Hepatocyte (in vitro differentiated cells): ENCODE measurements at places on chromosomes 16 and 17. TPM values are rescaled to one million over a fixed set of nuclear protein-coding genes. Genes with fewer than 3 reads are reported as not detected.

DNA sequence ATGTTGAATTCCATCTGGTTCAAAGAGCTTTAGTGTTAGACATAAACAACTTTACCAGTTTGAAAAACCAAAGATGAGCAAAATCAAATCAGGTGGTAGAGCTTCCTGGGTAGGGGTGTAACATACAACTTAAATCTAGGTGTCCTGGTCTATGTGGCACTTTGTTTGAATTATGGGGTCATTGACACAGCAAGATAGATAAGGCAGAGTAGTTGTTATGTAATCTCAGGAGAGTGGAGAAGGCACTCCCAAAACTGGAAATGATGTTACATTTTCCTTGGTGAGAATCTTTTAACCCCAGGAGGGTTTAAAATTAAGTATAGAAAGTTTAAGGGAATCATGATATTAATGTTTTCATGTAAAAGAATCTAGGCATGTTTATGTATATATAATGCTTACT is 31.9 kb downstream of the CCDC42 start:
- no peak for DNase-seq

GRCh38 chr16:27482397-27483087 is 67.2 kb downstream of the GTF3C1 start:
- DNase-seq = no peak

DNA sequence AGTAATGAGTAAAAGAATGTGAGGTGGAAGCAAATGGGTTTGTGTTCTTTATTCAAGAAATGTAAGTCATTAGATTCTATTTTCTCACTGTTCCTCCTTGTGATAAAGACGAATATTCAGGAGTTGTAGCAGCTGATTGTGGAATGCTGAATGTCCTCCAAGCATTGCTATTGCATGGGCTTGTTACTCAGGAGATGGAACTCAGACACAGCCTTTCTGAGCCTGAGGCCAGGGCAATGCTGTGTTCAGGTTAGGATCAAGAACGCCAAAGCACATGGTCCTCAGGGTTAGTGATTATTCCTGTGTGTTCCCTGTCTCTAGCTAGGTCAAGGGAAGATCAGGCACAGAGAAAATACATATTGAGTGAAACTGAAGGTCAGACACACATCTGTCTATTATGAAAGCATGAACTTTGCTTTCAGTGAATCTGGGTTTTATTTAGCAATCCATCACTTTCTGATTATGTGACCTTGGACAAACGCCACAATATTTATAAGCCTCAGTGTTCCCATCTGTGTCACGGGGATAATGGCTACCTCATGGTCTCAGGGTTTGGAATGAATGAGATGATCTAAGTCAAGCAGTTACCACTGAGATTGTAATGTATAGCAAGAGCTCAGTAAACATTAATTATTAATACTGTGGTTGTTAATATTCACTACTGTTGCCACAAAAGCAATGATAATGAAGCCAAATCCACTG is 426.8 kb upstream of the DYNLRB2 start:
- no peak for DNase-seq

GRCh38 chr16:75342308-75342811 is 90.9 kb upstream of the BCAR1 start:
- peak; percentile 50 for DNase-seq

Gene TUBB3
- 50.0 and 87.2 TPM in 2 replicates for total RNA-seq

GRCh38 chr17:14784997-14785696 is 480.0 kb downstream of the PMP22 start:
- peak; percentile 39 for DNase-seq

Gene SCRN2
- total RNA-seq = 20.4 and 35.3 TPM in 2 replicates

DNA sequence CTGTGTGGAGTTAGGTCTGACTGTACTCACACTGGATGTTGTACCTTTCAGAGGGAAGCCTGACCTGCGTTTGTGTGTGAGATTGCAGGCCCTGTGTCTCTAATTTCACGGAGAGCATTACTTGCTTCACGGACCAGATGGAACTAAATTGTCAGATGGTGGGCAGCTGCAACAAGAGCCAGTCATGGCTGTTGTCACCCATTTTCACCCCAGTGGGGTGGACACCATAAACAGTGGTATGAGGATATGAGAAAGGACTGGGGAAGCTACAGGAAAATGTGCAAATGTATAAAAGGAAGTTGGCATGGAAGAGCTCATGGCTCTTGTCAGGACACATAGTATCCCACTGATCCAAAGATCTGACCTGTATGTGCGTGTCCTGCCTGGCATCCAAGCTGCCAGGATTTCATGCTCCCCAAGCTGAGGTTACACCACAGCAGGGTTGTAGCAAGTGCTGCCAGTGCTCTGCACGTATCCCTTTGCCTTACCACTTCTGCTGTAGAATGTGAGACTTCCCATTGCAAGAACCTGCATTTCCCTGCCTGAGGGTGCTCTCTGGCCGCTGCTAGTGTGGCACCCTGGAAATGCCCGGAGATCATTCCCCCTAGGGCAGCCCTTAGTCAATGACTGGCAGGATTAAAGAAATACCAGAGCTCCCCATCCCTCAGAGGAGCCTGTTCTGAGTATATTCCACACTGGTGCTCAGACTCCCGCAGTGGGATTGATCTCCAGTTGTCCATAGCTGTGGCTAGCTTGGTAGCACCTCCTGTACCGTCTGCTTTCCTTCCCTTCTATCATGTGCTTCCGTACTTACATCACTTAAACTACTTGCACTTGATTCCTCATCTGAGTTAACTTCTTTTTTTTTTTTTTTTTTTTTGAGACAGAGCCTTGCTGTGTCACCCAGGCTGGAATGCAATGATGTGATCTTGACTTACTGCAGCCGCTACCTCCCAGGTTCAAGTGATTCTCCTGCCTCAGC is 70.4 kb upstream of the TANC2 start:
- DNase-seq = no peak

Gene MYL4
- 4.3 and 10.2 TPM in 2 replicates for total RNA-seq

Gene MRM3
- 14.6 and 17.0 TPM in 2 replicates for total RNA-seq

Gene RNF227
- total RNA-seq = 2.9 and 3.5 TPM in 2 replicates

GRCh38 chr16:49856672-49857330 is 889 bp upstream of the ZNF423 start:
- peak; percentile 93 for DNase-seq

- peak; percentile 81 for DNase-seq
Measured at GRCh38 chr17:19728084-19728495, 11.7 kb upstream of the SLC47A2 start.

Gene BAIAP3
- total RNA-seq = 1.8 and 3.0 TPM in 2 replicates

Gene RGS11
- total RNA-seq = 0.04 and 0.57 TPM in 2 replicates

DNA sequence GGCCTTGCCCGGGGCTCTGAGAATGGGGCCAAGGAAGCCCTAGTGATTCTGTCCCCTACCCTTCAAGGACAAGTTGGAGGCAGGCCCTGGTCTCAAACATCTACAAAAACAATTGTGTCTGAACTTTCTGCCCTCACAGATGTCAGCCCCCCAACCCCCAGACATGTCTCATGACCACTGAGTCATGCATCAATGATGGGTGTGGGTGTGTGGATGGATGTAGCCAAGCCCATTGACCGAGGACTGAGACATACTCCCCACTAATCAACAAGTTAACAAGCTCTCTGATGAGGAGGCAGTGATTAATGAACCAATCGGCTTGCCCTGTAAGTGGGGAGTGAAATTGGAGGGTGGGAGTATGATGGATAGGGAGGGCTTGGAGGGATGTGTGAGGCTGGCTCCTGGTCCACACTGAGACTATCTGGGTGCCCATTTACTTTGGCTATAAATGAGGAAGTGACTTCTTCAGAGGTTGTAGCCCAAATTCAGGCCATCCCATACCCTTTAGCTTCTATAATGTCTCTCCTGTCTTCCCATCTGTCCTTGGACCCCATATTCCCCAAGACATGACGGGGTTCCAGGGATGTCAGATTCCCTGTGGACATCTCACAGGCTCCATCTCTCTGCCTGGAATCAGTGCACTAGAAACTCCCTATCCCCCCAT is 97.1 kb upstream of the TMEM97 start:
- DNase-seq = no peak

DNA sequence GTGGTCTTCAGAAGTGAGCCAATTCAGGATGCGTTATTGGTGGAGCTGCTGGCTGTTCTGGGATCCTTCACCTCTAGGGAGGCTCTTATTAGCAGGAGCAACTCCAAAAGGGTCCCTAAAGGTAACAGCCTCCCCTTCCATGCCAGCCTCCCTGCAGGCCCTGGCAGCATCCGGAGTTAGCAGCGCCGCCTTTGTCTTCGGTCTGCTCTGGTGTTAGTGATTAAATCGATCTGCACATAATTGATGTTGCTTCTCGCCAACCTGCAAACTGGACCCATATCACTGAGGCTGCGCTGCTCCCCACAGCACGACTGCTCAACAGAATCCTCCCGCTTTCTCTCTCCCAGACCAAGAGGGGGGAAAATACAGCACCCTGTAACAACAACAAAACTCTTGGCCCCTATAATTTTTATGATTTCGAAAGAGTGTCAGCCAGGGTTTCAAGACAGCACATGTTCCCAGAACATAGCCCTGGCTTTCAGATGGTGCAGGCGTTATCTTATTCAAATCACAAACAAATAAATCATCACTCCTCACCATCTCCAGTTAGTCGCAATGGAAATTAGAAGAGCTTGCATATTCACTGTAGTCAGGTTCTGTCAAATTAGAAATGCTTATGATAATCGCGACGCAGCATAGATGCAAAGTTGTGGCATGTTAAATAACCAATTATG is 76.0 kb downstream of the IRX3 start:
- no peak for DNase-seq

DNA sequence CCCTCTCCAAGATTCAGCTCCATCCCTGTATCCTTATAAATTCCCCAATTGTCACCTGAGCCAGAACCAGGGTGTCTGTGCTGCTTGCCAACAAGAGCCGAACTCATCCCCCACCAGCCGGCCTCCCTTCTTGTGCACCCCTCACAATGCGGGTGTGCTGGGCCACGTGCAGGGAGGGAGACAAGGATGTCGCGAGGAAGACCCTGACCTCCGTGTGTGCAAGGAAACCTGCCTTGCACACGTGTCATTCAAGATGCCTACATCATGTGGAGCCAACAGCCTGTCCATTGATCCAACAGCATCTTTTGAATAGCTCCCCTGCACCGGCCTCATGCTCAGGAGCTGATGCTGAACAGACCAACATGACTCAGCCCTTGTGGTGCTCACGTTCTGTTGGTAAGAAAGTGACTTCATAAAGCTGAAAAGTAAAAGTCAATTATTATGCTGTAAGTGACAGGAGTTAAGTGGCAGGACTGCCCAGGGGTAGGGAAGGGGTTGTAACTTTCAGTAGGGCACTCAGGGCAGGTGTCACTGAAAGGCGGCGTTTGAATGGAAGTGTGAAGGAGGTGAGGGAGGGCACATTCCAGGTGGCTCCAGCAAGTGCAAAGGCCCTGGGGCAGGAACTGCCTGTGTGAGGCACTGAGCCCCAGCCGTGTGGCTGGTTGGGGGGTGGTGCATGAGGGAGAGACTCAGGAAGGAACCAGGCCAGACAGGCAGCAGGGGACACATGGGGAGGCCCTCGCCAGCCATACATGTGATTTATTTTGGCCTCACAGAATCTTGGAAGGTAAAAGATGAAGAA is 302.2 kb downstream of the FOXL1 start:
- DNase-seq = no peak

Gene SDR42E2
- not detected in 2 replicates for total RNA-seq

GRCh38 chr17:50439008-50439407 is 13.0 kb downstream of the ACSF2 start:
- DNase-seq = no peak

- no peak for DNase-seq
Measured at GRCh38 chr16:73033271-73033998, 14.5 kb downstream of the ZFHX3 start.

DNA sequence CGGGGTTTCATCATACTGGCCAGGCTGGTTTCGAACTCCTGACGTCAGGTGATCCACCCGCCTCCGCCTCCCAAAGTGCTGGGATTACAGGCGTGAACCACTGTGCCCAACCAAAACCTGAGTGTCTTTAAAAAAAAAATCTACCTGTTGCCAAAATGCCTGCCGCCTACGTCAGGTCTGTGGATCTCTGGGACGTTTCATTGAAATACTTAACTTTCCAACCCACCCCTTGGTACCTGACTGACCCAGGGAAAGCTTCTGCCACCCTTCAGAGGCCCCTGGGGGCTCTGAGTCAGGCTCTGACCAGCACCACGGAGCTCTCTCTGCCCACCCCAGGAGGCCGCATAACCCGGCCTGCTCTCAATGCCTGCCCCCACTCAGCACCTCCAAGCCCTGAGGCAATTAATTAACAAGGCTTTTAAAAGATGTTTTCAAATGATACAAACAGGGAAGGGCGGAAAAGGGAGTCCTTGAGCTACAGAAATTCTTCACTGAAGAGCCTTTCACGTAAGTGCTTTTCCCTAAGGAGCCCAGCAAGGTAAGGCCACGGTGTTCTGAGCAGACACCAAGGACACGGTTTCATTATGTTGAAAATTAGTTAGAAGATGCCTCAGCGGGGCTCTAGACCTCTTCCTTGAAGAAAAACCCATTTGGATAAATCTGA is 29.3 kb upstream of the GSG1L start:
- no peak for DNase-seq

DNA sequence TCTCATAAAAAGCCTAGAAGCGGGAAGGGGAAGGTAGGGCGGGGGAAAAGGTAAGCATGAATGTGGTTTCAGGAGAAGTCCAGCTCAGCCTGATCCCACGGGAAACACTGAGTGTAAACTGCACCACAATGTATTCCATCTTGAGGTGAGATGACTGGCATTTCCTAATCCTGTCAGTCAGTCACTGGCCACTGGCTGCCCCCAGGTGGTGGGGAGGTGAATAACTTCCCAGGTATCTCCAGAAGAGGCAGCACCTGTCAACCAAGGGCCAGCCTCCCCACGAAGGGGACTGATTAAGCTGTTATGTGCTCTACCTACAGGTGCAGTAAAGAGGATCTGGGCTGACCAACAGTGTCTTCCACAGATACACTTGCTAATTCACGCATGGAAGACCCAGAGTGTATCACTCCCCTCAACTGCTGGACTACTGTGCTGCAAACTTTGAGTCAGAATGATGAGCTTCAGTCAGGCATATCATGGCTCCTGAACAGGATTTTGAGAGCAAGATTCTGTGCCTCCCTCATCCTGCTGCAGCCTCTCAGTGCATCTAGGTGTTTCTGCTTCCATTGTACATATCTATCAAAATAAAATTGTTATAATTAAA is 108.5 kb upstream of the CCL2 start:
- peak; percentile 79 for DNase-seq

GRCh38 chr17:41803049-41804020 is 8.4 kb downstream of the P3H4 start:
- peak; percentile 6 for DNase-seq

DNA sequence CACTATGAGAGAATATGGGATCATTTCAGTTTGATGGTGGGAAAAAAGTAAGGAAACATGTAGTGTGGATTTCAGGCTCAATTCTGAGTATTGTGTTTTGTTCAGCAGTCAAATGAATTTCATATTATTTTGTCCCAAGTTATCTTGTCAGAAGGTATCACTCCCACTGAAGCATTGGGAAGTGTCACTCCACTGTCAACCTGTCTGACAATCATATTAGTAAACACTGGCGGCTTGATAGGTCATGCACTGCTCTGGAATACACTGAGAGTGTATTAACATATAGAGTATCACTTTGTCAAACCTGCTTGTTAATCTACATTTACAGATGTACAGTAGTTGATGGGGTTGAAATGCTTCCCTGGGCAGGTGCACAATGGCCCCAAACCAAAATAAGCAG is 203.6 kb downstream of the HS3ST3A1 start:
- DNase-seq = no peak
